ENCODE measurements at places on chromosomes 7 and 10. TPM values are rescaled to one million over a fixed set of nuclear protein-coding genes. Genes with fewer than 3 reads are reported as not detected.

DNA sequence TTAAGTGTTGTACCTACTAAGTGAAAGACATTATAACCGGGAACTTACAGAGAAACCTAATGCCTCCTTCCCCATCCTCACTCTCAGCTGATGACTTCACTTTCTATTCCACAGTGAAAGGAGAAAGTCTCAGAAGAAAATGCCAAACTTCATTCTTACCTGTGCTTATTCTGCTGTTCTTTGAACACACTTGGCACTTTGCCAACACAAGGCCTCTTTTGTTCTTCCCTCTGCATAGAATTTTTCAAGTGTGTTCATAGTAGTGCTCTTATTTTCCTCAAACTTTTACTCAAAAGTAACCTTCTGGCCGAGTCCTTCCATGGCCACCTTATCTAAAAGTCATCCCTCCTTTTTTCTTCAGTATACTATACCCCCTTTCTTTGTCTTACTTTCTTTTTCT is 59.4 kb upstream of the ETV1 start:
- no peak for DNase-seq
- no peak overlapping the region for H3K27ac ChIP-seq
- H3K27me3 ChIP-seq = no peaks in the 10 kb centered on the region
- H3K4me1 ChIP-seq = no peaks in the 10 kb centered on the region
- no peaks in the 10 kb centered on the region for H3K36me3 ChIP-seq

GRCh38 chr7:86648169-86648568 is 4.5 kb downstream of the GRM3 start:
- no peak overlapping the region for H3K4me3 ChIP-seq
- no peaks in the 10 kb centered on the region for H3K36me3 ChIP-seq
- no peak for DNase-seq
- peaks cover 24% of the 10 kb centered on the region for H3K27me3 ChIP-seq

DEPP1 gene
- total RNA-seq = 10.1 TPM

DNA sequence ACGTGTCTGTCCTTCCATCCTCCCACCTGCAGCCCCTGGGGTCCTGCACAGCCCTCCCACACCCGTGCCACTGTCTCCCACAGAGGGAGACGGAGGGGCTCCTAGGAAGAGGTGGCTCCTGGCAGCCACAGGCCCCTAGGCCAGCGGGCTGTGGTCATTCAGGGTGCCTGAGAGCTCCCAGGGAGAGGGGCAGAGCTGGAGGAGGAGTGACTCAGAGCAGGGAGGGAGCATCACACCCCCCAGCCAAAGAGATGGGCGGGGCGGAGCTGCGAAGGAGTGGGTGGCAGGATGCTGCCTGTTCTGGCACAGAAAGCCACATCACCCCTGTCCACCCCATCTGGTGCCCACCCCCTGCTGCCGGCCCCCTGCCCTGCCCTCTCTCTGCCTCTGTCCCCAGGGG is 50.5 kb downstream of the STK32C start:
- peak; percentile 89 for DNase-seq
- peaks cover 5% of the 10 kb centered on the region for H3K4me1 ChIP-seq

- H3K36me3 ChIP-seq = no peaks in the 10 kb centered on the region
- 0 out of 2 replicates have a peak, but pooled peaks cover 4% of the 10 kb centered on the region for H3K27me3 ChIP-seq
- no peak overlapping the region for H3K4me3 ChIP-seq
- no peaks in the 10 kb centered on the region for H3K4me1 ChIP-seq
Observed at GRCh38 chr10:46305986-46306385, 19.2 kb downstream of the ANTXRL start.

- H3K27ac ChIP-seq = no peak overlapping the region
- DNase-seq = no peak
- no peaks in the 10 kb centered on the region for H3K4me1 ChIP-seq
- no peaks in the 10 kb centered on the region for H3K27me3 ChIP-seq
- H3K36me3 ChIP-seq = no peaks in the 10 kb centered on the region
Observed at GRCh38 chr7:140019172-140019571, 43.6 kb downstream of the PARP12 start.

DNA sequence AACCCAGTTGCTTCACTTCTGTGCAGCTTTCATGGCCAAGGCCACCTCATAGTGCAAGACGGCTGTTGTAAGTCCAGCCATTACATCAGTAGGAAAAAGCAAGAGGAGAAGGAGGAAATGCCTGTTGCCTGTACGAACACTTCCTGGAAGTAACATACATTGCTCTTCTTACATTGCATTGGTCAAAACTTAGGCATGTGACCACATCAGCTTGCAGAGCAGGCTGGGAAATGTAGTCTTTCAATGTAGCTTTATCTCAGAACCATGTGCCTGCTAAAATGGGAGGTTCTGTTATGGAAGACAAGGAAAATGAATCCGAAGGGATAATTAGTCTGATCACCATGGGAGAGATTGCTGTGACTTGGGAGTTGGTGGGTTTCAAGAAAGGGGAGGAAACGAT is 4.3 kb downstream of the SLC29A3 start:
- H3K36me3 ChIP-seq = no peaks in the 10 kb centered on the region
- H3K27ac ChIP-seq = no peak overlapping the region
- no peak overlapping the region for H3K4me3 ChIP-seq
- H3K27me3 ChIP-seq = no peaks in the 10 kb centered on the region
- no peaks in the 10 kb centered on the region for H3K4me1 ChIP-seq
- DNase-seq = peak; percentile 55

GRCh38 chr7:110224643-110225042 is 866.3 kb upstream of the LRRN3 start:
- H3K27ac ChIP-seq = no peak overlapping the region
- no peaks in the 10 kb centered on the region for H3K36me3 ChIP-seq
- DNase-seq = no peak
- H3K27me3 ChIP-seq = no peaks in the 10 kb centered on the region
- no peak overlapping the region for H3K4me3 ChIP-seq

DNA sequence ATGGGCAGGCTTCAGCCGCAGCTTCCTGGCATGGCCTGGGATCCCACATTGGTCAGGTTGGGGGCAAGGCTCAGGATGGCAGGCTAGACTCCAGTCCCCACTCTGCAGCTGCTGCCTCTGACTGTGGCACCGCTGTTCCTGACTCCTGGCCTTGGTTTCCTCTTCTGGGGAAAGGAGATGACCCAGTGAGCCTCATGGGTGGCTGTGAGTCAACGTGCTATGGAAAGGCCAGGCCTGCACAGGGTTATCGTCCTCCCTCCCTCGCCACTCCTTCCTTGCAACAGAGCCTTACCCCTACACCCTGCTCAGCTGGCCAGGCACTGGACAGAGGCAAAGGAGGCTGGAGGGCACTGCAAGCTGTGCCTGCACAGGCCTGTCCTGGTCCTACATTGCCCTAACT is 36.1 kb upstream of the CHST15 start:
- H3K36me3 ChIP-seq = no peaks in the 10 kb centered on the region
- no peak overlapping the region for H3K4me3 ChIP-seq
- H3K27ac ChIP-seq = no peak overlapping the region
- H3K27me3 ChIP-seq = no peaks in the 10 kb centered on the region

DNA sequence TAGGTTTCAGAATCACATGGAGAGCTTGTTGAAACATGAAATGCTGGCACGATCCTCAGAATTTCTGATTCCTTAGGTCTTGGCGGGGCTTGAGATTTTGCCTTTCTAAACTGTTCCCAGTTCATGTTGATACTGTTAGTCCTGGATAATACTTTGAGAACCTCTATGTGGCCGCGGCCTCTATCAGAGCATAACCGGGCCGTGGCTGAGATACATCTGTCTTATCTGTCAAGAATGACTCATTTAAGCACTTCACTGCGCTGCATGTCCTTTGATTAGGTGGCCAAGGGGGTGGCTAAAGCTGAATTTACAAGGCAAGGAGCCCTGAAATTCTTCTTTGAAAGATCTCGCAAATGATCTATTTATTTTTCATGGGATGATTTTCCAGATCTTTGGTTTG is 66.9 kb downstream of the GALNT17 start:
- H3K27ac ChIP-seq = no peak overlapping the region
- no peak for DNase-seq
- no peaks in the 10 kb centered on the region for H3K4me1 ChIP-seq
- H3K4me3 ChIP-seq = no peak overlapping the region
- no peaks in the 10 kb centered on the region for H3K36me3 ChIP-seq
- no peaks in the 10 kb centered on the region for H3K27me3 ChIP-seq

- H3K36me3 ChIP-seq = no peaks in the 10 kb centered on the region
- no peak overlapping the region for H3K27ac ChIP-seq
- peak; percentile 10 for DNase-seq
- H3K27me3 ChIP-seq = no peaks in the 10 kb centered on the region
- H3K4me3 ChIP-seq = no peak overlapping the region
Observed at GRCh38 chr10:98694014-98694413, 247.3 kb upstream of the HPS1 start.

AKR1B15 gene
- not detected for total RNA-seq

All from GM23248 (cell line).